ENCODE measurements at places on chromosomes 6 and 20.

DNA sequence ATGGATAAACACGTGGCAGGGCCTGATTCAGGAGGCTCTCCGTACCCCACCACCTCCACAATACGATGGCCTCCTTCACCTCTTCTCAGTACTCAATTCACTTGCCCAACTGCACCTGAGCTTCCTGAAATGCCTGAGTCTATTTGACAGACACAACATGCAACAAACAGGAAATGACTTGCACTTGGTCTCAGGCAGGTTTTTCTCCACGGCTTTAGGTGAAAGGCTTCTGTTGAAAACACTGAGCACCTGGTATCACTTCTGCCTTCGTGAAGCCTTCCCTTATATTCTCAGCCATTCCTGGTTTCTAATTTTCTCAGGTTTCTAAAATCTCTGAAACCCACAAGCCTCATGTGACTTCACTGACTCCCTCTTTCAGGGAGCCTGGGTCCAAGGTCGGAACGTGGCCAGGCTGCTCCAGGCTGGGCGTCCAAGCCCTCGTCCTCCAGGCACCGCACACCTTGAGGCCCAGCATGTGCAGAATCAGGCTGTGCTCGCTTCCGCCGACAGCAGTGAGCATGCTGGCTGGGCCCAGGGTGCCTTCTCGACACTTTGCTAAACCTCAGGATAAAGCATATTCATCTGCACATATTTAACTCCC lies 34.7 kb downstream of the TAF4 start:
- DNase-seq, result no peak

GRCh38 chr6:118467181-118467580 lies 80.9 kb upstream of the PLN start:
- DNase-seq, result no peak

DNA sequence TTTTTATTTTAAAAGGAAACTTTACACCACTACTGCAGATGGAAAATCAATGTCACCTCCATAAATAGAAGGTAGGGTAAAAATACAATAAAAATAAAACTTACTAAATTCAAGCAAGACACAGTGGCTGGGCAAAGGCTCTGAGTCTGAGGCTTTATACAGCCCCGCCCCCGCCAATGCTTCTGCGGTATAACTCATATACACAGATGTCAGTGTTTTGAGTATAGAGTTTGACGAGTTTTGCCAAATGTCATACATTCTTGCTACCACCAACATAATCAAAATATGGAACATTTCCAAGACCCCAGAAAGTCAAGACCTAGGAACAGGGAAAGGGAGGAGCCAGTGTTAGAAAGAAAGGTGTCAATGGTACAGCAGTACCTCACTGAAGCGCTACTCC lies 12.8 kb downstream of the NFATC2 start:
- DNase-seq, result no peak

DNA sequence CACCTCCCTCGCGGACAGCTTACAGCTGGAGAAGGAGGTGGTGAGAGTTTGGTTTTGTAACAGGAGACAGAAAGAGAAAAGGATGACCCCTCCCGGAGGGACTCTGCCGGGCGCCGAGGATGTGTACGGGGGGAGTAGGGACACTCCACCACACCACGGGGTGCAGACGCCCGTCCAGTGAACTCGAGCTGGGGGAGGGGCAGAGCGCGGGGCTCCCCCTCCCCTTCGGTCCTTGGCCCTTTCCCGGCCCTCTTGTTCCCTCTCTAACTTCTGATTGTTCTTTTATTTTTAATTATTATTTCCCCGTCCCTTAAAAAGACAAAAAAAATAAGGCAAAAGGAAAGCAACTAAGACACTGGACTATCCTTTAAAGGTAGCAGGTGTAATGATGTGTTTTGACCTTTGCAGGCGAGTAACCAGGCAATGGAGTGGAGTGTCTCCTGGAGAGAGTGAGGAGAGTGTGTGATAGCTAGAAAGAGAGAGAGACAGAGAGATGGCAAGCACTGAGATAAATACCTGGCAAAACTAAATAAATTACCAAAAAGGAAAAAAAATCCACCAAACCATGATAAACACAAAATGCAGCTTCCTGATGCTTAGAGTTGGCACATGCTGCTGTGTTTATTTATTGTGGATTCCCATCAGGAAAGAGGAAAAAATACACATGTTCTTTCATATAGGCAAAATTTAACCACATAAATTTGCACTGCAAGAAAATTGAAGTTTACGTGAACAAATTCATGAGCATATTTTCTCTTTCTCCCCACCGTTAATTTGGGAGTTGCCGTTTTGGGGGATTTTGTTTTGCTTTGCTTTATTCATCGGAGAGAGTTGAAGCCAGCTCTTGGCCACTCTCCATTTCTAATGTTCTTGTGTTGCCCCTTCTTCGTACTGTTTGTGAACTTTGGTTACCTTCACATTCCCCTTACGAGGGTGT lies 1.9 kb downstream of the POU3F2 start:
- DNase-seq, result no peak

- DNase-seq, result no peak
These were observed 25.2 kb downstream of the PACSIN1 start for GRCh38 chr6:34491091-34491430.

DNA sequence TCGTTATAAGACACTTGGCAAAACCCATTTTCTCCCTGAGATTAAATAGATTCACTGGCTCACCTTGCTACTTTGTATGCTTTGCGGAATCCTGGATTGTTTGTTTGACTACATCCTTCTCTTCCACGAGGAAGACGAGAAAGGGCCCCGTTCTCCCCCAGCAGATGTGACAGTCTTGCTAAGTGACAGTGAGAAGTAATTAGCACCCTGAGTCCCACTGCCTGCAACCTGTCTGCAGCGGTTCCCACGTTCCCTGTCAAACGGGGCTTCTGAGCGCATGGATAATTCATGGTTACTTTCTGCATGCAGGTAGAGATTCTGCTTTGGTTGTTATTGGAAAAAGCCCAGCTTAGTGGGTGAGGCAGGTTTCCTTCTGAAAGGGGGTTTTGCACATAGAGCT lies 163.7 kb downstream of the CDH26 start:
- no peak for DNase-seq

DNA sequence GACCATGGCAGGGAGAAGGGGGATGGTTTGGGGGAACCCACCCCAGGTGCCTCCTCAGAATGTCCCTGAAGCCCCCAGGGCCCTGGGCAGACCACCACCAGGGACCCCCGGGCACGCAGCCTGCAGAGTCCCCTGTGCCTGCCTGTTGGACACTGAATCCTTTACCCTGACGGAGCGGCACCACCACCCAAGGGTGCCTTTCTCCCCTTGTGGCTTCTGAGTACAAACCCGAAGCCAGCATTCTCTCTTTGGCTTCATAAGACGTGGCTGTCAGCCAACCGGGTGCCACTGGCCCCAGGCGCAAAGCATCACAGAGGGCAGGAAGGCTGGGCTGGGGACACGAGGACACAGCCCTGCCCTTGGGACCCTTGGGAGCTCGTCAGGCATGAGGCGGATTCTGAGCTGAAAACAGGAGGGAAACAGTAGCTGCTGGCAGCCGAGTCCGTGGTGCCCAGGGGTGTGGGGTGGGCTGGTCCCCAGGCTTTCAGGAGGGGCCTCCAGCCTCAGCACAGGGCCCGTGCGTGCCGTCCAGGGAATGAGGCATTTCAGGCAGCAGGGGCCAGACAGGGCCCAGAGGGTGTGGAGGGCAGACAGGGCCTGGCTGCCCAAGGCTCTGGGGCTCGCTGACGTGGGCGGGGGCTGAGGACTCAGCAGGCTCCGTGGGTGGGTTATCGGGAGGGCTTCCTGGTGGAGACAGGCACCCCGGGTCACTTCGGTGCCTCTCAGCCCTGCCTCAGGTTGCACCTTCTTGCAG lies 3.5 kb downstream of the COL9A3 start:
- DNase-seq, result no peak

DNA sequence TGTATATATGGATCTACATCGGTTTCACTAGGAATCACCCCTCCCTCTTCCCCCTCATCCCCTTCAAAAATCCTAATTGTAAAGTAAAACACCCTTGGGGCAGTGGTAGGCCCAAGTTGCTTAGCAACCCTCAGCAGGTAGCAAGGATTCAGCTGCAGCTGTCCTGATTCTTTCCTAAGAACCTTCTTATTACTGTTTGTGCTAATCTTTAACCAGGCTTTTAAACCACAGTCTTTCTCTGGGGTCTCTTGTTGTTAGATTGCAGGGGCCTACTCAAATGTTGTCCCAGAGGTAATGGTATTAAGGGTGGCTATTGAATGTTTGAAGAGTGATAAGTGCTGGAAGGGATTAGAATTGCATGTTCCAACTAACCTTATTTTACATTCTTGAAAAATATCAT lies 46.4 kb downstream of the PRL start:
- DNase-seq, result no peak

DNA sequence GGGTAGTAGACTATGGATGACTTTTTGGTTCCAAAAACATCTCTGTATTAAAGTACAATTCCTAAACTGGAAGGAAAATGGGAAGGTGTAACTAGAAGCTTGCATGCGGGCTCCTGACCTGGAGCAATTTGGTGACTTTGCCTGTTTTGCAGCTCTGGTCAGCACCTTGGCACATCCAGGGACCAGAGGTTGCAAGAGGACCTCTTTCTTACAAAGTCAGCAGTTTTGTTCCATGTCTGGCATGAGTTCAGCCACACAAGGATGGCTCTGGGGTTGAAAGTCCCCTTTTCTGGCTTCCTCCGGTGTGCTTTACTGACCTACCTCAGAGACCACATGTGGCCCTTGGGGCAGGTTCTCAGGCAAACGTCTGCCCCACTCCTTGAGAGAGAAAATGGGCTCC lies 22.7 kb upstream of the CD93 start:
- no peak for DNase-seq

GRCh38 chr6:167711211-167711610 lies 115.5 kb upstream of the AFDN start:
- DNase-seq, result no peak

- no peak for DNase-seq
These were observed 64.8 kb upstream of the SLCO4A1 start for GRCh38 chr20:62577490-62577836.

DNA sequence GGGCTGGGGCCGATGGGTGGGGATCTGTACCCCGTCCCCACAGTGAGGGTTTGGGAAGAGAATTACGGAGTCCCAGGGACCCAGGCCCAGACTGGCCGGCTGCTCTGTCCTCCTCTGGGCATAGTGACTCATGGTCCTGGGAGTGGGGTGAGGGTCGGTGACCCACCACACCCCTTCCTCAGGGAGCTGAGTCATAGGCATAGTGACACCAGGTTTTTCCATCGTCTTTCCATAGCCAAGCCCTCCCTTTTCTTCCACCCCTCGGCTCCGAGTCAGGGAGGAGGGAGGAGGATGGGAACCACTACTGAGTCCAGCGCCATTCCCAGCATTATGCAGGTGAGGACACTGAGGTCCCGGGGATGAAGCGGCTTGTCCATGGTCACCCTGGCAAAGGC lies 8.9 kb downstream of the CYP21A2 start:
- peak; percentile 57 for DNase-seq

DNA sequence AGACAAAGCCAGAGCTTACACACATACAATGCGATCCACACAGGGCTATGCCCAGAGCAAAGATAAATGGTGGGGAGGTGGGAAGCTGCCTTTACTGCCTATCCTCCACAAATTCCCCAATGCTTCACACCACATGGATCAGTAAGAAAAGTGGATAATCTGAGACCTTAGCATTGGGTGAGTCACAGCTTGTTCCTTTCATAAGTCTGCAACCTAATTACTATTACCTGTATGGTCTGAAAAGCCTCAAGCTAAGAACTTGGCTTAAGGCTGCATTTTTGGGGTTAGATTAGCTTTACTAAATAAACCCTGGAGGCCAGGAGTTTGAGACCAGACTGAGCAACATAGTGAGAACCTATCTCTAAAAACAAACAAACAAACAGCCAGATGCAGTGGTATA lies 66.0 kb upstream of the BTBD3 start:
- DNase-seq, result no peak

Measured in urothelium cell line (cell line).